Stimulated activated CD4-positive, alpha-beta T cell treated with anti-CD3 and anti-CD28 coated beads, TNF-alpha, amount 100 ng/mL, for 1 hour (primary cell): ENCODE measurements at places on chromosomes 1 and 21.

DNA sequence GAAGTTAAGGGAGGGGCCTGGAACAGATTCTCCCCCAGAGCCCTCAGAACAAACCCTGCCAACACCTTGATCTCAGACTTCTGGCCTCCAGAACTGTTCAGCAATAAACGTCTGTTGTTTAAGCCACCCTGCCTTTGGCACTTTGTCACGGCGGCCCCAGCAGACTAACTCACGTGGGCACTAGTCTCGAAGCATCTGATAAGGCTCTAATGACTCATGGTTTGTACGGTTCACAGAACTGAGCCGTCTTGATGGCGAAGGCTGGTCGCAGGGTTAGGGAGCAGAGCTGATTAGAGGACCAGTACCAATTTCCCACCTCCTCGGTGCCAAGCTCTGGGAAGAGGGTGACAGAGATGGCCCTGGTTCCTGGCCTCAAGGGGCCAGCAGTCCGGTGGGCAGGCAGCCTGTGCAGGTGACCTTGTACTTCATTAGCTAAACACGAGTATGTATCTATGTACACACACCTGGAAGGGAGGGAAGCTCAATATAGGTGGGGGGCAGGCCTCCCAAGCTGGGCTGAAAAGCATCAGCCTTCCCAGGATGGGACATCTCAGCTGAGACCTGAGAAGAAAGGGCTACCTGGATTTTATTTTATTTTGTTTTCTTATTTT is 112.8 kb downstream of the MRPS6 start:
- no peak for DNase-seq

DNA sequence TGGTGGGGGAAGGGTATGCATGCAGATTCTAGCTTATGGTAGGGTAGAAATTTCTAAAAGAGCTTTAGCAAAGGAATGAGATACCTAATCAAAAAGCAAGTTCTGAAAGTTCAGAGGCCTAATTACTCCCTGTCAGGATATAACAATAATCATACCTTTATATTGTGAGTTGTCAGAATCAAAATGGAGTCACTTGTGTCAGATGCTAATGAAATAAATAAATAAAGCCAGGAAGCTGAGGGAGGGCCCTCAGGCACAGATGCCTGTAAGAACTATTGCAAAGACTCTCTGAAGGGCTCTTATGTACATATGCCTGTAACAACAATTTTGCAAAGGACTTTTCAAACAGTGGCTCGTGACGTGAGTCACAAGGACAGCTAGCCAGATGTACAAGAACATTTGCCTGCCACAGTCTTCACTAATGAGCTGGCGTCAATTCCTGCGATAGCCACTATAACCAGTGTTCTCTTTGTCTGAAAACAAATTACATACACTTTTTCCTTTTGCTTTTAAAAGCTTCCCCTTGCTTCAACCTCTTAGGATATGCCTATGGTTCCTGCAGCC is 27.4 kb upstream of the DNASE2B start:
- no peak for DNase-seq

- DNase-seq, result no peak
These were observed 299.7 kb downstream of the GRIK1 start for GRCh38 chr21:29640080-29640508.

DNA sequence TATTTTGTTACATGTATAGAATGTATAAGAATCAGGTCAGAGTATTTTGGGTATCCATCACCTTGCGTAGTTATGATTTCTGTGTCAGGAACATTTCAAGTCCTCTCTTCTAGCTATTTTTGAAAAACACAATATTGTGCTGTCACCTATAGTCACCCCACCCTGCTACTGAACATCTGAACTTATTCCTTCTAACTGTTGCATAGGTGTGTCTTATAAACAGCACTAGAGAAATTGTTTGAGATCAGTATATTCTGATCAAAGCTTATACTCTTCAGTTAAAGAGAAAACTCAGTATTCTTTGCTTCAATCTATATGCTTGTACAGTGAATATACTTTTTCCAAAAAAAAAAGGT is 96.0 kb downstream of the ASH1L start:
- no peak for DNase-seq

GRCh38 chr1:40633523-40633922 is 32.0 kb downstream of the RIMS3 start:
- no peak for DNase-seq

DNA sequence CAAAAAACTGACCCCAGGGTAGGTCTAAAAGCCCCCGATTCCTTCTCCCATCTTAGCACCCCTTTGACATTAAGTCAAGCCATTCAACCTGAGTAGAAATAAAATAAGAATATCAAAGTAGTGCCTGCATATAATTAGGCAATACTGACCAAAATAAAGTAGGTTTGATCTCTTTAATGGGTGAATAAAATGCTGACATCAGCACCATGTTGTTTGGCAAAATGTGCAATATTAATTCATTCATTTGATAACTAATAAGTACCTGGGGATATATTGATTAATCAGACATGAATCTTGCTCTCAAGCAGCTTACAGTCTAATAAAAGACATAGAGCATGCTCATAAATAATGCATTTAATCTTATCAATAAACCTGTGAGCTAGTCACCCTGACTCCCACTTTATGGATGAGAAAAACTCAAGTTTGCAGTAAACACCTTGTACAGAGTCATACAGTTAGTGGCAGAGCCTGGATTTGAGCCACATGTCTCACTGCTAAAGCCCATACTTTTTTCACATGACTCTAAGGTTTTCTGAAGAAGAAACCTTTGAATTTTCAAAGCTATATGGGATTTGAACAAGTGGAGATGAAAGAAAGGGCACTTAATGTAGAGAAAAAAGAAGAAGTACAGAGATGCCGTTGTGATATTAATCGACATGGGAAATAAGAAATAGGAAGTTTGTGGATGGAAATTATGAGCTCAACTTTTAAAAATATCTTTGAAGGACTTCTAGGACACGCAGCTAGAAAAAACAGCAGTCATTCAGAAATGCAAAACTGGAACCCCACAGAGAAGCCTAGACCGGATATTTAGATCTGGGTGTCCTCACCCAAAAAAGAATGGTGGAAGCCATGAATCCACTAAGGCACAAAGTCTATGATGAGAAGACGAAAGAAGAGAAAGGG is 183.9 kb downstream of the TOMM20 start:
- DNase-seq, result no peak

DNA sequence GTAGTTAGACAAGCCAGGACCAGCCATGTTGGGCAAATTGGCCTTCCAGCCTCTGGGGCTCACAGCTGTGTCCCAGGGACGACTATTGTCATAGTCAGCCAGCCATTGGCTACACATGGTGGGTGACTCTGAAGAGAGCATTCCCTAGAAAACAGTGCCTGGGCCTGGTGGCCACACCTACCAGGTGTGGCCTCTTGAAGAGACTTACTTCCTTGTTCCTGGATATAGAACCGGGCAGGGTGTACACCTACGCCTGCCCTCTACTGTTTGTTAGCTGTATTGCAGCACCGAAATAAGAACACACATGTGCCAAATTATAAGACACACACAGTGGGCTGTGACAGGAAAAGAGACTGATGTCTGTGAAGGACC is 134.6 kb upstream of the ARHGEF16 start:
- DNase-seq, result no peak

GRCh38 chr1:201311356-201312011 is 28.2 kb downstream of the PKP1 start:
- DNase-seq, result no peak

DNA sequence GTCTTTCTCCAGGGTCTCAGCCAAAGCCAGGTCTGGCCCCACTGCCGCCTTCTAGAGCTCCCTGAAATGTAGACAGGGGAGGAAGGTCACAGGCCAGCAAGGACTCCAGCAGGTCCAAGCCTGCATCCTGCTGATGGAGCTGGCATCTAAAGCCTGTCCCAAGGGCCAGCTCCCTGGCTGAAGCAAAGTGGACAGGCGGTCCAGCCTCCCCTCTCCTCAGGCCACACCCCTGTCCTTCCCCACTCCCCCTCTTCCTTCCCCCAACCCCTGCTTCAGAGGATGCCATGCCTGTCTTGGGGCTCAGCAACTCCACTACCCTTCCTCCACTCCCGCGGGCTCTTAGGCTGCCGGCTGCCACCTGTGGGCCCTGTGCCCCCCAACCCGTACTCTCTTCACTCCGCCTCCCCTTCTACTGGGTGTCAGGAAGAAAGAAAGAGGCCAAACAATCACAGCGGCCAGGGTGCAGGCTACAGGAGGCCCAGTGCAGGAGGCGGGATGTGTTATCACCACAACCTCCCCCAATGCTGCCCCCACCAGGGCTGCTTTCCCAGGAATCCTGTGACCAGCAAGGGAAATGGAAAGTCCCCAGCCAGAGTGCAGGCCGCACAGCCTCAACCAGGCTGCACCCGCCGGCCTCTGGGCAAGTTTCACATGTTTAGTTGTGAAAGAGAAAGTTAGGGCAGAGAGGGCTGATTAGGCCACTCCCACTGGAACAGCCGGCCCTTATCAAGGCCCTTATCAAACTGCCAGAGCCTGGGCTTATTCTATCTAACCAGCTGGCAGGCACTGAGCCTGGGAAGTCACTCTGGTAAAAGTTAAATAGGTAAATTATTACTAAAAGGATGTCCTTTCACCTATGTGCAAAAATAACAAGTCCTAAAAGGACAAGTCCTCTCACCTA is 34.1 kb downstream of the ACOT7 start:
- no peak for DNase-seq

- no peak for DNase-seq
These were observed 154.3 kb upstream of the USP24 start for GRCh38 chr1:55369474-55369873.

- no peak for DNase-seq
These were observed 124.9 kb upstream of the PLXNA2 start for GRCh38 chr1:208369045-208369444.

- no peak for DNase-seq
These were observed 1.4 kb downstream of the ZMYND12 start for GRCh38 chr1:42454403-42454802.

DNA sequence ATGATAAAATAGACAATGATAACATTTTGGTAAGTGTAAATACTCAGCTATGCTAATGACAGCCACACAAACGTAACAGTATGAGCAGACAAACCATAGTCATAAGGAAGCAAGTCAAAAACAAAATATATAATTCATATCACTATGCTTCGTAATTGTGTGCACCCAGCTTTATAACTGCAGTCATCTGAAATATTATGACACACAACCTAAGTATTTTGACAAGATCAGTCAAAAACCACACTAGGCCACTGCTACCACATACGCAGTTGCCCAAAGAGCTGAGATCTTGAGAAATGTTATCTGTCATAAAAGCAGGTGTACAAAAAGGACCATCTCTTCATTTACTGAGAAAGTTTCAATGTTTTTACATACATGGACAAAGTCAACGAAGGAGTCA is 26.0 kb downstream of the RNASEL start:
- DNase-seq, result no peak

DNA sequence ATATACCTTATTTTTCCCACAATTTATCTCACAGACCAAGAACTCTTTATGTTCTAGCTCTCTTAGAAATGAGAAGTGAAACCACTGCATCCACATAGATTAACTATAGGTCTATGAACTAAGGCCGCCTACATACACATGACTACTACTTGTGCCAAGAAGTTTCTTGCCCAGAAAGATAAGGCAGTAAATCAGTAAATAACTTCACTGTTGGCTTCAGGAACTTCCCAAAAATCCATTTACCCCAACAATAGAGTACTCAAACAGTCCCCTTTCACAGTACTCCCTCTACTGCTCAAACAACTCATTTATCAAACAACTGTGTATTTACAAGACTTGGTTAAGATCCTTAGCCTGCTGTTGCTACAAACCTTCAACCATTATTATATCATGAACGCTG is 96.5 kb downstream of the NME7 start:
- no peak for DNase-seq

GRCh38 chr1:226117330-226117729 is 54.8 kb downstream of the H3-3A start:
- no peak for DNase-seq

- DNase-seq, result no peak
These were observed 288.7 kb downstream of the SPATA17 start for GRCh38 chr1:217919683-217920388.
